ENCODE measurements at places on chromosomes 1 and 21.

- DNase-seq: no peak
These were observed 33.2 kb downstream of the TRIM62 start for GRCh38 chr1:33148615-33149014.

GRCh38 chr1:196873385-196873784 lies 14.5 kb upstream of the CFHR4 start:
- no peak for DNase-seq

- DNase-seq: no peak
These were observed 758 bp upstream of the HUNK start for GRCh38 chr21:31872072-31872451.

- DNase-seq: no peak
These were observed 139.4 kb downstream of the VPS13D start for GRCh38 chr1:12369258-12369657.

- no peak for DNase-seq
These were observed 16.4 kb downstream of the CDCP2 start for GRCh38 chr1:54136269-54136896.

- no peak for DNase-seq
These were observed 56.8 kb downstream of the ZBTB17 start for GRCh38 chr1:15918962-15919715.

- DNase-seq: no peak
These were observed 37.5 kb downstream of the IVNS1ABP start for GRCh38 chr1:185279571-185279970.

- DNase-seq: no peak
These were observed 30.9 kb downstream of the DNAI4 start for GRCh38 chr1:66893712-66894111.

- no peak for DNase-seq
These were observed 15.8 kb downstream of the SPEN start for GRCh38 chr1:15863156-15863901.

- no peak for DNase-seq
These were observed 38.4 kb downstream of the UTP25 start for GRCh38 chr1:209866201-209866600.

GRCh38 chr1:228084797-228085196 lies 2.3 kb downstream of the ARF1 start:
- no peak for DNase-seq

- DNase-seq: no peak
These were observed 68.2 kb downstream of the FNBP1L start for GRCh38 chr1:93516164-93516563.

DNA sequence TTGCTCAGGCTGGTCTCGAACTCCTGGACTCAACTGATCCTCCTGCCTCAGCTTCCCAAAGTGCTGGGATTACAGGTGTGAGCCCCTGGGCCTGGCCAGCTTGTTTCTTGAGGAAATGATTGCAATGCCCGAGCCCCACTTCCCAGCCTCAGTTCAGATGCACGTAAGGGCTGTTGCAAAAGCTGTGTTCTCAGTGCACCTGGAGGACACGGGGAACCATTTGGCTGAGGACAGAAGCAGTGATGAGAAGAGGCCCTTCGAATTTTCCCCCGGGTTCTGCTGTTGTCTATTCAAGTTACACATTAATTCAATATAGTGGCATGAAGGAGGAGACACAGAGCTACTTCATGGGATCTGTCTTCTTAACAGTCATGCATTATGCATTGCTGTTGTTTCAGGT lies 78.8 kb upstream of the WDR26 start:
- no peak for DNase-seq

- no peak for DNase-seq
These were observed 176.1 kb downstream of the CACNA1E start for GRCh38 chr1:181659321-181659957.

- DNase-seq: no peak
These were observed 237.3 kb downstream of the S1PR1 start for GRCh38 chr1:101474039-101474665.

- DNase-seq: no peak
These were observed 66.5 kb upstream of the GADD45A start for GRCh38 chr1:67618285-67619018.

- no peak for DNase-seq
These were observed 7.0 kb upstream of the ADORA1 start for GRCh38 chr1:203120325-203121153.

GRCh38 chr1:211541720-211542477 lies 37.1 kb downstream of the SLC30A1 start:
- peak; percentile 40 for DNase-seq

DNA sequence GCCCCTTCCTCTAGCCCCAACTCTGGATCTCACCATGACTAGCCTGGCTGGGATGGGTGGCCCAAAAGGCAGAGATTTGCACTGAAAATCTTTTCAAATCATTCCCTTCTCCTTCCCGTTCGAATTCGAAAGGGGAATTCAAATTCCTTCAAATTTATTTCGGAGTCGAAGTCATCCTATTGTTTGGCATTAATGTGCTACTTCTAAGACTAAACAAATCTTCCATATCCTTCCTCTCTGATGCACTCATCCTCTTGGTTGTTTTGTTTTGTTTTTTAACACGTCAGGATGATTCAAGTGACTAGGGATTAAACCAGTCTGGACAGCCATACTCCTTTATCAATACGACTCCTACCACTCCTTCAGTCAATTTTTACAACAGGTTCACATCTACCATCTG lies 95.5 kb upstream of the SGIP1 start:
- no peak for DNase-seq

DNA sequence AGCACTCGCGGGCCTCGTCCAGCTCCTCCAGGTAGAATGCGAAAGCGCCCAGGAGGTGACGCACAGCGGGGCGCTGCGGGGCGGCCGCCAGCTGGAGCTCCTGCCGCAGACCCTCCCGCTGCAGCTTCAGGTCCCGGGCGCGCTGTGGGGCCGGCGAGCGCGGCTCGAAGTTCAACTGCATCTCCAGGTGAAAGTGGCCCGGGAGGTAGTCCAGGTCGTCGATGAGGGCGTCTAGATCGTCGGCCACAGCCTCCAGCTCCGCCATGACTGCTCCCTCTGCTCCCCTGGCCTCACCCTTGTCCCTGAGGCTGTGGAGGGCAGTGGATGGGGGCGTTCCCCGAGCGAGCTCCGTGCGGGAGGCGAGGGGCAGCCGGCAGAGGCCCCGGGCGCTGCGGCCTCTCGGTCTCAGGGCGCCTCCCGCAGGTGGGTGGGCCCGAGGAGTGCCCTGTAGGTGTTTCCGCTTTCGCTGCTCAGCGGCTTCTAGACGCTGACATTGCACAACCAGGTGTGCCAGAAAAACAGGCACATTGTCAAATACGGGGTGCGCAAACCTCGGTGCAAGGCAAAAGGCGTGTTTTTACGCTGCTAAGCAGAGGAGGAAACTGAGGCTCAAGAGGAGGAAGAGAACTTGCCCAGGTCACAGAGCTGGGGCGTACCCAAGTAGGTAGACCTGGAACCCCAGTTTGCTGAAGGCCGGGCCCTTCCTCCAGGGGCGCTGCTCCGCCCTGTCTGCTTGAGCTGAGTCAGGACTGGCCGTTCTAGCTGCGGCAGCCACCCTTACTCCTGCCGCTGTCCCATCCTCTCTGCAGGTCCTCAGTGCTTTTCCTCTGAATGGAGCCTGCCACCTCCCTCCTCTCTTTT lies at the start of gene TTC22:
Gene TTC22, minus strand, starts transcription at position 425 of the 861 bp plus-strand sequence. Its CDS starts 160 bp downstream, at position 265.
- no peak for DNase-seq

- DNase-seq: no peak
These were observed 234.7 kb downstream of the TOMM20 start for GRCh38 chr1:234893725-234894630.

DNA sequence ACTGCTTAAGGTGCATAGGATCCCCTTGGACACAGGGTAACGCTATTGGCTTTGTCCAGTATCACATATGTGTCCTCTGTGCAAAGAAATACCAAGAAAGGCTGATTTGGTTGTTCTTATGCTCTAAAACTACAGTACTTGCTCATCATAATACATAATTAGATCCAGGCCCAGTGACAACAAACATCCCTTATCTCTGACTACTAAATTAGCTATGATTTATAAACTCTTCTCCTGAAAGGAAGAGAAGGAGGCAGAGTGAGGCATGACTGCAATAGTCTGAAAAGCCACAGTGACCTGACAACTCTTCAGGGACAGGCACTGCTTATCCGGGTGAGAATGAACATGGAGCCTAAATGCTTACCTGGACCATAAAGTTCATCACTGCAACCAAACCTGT lies 30.7 kb downstream of the MGST3 start:
- no peak for DNase-seq
